Vein endothelial cell (primary cell): ENCODE measurements at places on chromosomes 13 and 19. TPM values are rescaled to one million over a fixed set of nuclear protein-coding genes. Genes with fewer than 3 reads are reported as not detected.

Gene CLC
- not detected in 2 replicates for total RNA-seq

Gene KATNAL1
- total RNA-seq: 17.0 and 27.6 TPM in 2 replicates

Gene TBXA2R
- total RNA-seq: 1.7 and 2.0 TPM in 2 replicates

Gene RNF17
- not detected in 2 replicates for total RNA-seq

Gene N4BP2L2
- 84.3 and 87.4 TPM in 2 replicates for total RNA-seq

Gene IFNL1
- not detected in 2 replicates for total RNA-seq

Gene SLC25A41
- 0.33 TPM in 1 of 2 replicates, not detected in the other for total RNA-seq

Gene RASGRP4
- total RNA-seq: not detected in 2 replicates

Gene PSG5
- 0.10 TPM in 1 of 2 replicates, not detected in the other for total RNA-seq

Gene KIR2DL3
- not detected in 2 replicates for total RNA-seq

Gene PPP1R15A
- 45.4 and 49.8 TPM in 2 replicates for total RNA-seq

Gene PLEKHA4
- total RNA-seq: 2.0 and 5.6 TPM in 2 replicates

Gene ZNF350
- total RNA-seq: 6.6 and 9.1 TPM in 2 replicates

Gene ZNF878
- total RNA-seq: 0.67 TPM in 1 of 2 replicates, not detected in the other

Gene LAIR2
- total RNA-seq: not detected in 2 replicates

Gene GYS1
- total RNA-seq: 48.0 and 49.0 TPM in 2 replicates

Gene OR7D2
- total RNA-seq: not detected in 2 replicates

Gene SELENOW
- total RNA-seq: 342 and 531 TPM in 2 replicates

Gene ATP8A2
- total RNA-seq: under 0.01 and 0.10 TPM in 2 replicates
